ENCODE measurements at places on chromosomes 3 and 15.

- H3K4me1 ChIP-seq = no peaks in the 10 kb centered on the region
- no peak overlapping the region for H3K27ac ChIP-seq
- DNase-seq = no peak
- H3K36me3 ChIP-seq = no peaks in the 10 kb centered on the region
These were observed 71.9 kb downstream of the BOC start for GRCh38 chr3:113283306-113283705.

DNA sequence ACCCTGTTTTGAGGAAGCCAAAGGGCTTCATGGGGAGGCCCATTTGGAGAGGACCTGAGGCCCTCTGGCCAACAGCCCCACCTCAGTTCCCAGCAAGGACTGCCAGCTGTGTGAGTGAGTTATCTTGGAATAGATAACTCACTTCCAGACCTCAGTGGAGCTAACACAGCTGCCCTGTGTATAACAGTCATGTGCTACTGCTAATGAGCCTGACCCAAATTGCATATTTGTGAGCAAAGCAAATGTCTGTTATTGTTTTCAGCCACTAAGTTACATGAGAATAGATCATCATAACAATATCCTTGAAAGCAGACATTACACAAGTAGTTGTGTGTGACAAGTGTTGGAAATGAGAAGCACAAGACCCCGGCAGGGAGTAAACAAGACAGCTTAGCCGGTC is 355.8 kb downstream of the MCTP2 start:
- no peak for DNase-seq
- peaks cover 79% of the 10 kb centered on the region for H3K27me3 ChIP-seq
- H3K4me1 ChIP-seq = peaks cover 24% of the 10 kb centered on the region
- H3K4me3 ChIP-seq = no peak overlapping the region
- H3K36me3 ChIP-seq = no peaks in the 10 kb centered on the region

DNA sequence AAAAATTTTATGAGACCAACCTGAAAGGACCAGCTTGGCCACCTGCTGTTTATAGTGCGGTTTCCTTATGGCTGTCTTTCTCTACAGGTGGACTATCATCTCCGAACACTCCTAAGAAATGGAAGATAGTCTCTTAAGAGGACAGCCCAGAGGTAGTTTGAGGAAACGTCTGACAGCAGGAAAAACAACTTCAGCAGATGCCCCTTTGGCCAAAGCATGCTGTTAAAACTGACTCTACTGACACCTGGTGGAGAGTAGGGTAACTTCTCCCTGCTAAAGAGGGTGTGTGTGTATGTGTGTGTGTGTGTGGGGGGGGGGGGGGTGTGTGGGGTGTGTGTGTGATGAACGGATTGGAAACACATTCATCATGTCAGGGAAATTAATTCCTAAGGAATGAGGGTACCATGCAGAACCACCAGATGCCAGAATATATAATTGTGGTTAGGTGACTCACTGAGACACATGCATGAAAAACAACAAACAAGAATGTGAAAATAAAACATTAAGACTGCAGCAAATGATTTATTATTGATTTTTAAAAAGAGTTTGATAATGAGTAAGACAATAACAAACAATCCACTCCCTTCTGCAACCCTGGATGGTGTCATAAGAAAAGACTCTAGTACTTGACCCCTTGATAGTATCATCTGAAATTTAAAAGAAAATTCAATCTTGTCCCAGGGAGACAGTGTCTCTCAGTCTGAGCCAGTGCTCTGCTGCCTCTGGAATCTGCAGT is 256.5 kb downstream of the THRB start:
- H3K4me3 ChIP-seq = no peak overlapping the region
- H3K27ac ChIP-seq = no peak overlapping the region
- peak; percentile 35 for DNase-seq
- no peaks in the 10 kb centered on the region for H3K36me3 ChIP-seq
- peaks cover 11% of the 10 kb centered on the region for H3K27me3 ChIP-seq

DNA sequence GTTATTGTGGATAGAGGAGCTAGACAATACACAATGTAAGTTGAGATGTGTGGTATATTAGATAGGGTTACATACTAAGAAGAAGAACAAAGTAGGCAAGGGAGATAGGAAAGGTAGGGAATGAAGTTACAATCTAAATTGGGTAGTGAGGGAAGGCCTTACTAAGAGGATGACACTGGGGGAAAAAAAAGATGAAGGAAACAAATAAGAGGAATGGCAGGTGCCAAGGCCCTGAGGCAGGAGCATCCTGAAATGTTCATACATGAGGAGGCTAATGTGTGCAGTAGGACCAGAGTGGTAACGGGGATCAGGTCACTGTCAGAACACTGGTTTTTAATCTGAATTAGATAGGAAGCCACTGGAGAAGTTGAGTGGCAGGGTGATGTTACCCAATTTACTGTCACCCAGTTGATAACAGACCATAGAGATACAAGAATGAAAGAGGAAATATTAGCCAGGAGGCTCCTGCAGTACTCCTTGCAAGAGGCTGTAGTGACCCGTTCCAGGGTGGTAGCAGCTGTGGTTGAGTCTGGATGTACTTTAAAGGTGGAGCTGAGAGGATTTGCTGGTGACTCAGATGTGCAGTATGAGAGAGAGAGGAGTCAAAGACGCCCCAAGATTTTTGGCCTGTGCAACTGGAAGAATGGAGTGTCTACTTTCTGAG is 14.4 kb downstream of the RTP1 start:
- no peak overlapping the region for H3K4me3 ChIP-seq
- DNase-seq = no peak
- H3K27ac ChIP-seq = no peak overlapping the region
- H3K4me1 ChIP-seq = no peaks in the 10 kb centered on the region
- peaks cover 22% of the 10 kb centered on the region for H3K27me3 ChIP-seq
- peaks cover 1% of the 10 kb centered on the region for H3K36me3 ChIP-seq

DNA sequence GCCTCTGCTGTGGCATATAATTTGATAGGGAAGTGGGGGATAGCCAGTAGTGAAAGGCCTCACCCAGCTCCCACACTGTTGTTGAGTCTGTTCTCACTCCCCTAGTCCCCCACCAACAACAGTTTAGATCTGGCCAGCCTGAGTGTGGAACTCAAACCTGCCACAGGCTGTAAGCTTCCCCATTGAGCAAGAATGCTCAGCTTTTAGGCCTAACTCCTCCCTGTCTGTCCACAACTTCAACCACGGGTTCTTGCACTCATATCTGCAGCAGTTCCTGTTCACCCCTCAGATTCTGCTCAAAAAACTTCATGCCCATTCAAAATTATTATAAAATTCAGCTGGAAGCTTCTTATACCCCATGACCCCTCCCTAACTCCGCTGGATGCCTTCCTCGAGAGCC is 975.1 kb downstream of the NSUN3 start:
- no peaks in the 10 kb centered on the region for H3K27me3 ChIP-seq
- DNase-seq = no peak
- H3K4me3 ChIP-seq = no peak overlapping the region
- H3K36me3 ChIP-seq = no peaks in the 10 kb centered on the region
- no peaks in the 10 kb centered on the region for H3K4me1 ChIP-seq
- no peak overlapping the region for H3K27ac ChIP-seq

- H3K4me3 ChIP-seq = no peak overlapping the region
- H3K36me3 ChIP-seq = no peaks in the 10 kb centered on the region
- no peaks in the 10 kb centered on the region for H3K27me3 ChIP-seq
- no peaks in the 10 kb centered on the region for H3K4me1 ChIP-seq
- DNase-seq = no peak
These were observed 149.4 kb upstream of the ADAMTS9 start for GRCh38 chr3:64837126-64837738.

DNA sequence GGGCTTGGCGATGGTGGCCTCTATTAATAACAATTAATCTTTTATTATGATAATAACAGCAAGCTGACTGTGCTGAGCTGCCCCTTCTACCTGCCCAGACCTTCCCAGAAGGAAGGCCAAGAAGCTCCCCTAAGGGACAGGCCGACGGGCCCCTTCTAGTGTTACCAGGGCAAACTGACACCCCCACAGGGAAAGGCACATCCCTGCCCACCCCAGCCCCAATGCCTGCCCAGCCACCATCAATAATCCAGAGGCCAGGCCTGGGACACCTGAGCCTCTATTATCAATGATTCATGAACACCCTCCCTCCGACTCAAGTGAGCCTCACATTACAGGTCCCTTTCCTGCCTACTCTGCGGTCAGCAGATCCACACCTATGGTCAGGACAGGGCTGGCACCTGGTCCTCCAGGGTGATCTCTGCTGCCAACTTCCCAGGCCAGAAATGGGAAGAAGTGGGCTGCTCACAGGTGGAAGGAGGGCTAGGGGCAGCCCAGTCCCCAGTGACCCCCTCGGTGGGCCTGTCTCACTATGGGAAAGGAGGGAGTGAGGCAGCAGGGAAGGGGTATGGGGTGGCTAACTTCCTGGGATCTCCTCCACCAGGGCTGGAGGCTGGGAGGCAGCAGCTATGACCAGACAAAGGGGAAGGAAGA is 1.8 kb downstream of the TWF2 start:
- H3K36me3 ChIP-seq = peaks cover 41% of the 10 kb centered on the region
- peak; percentile 15 for DNase-seq
- H3K27ac ChIP-seq = no peak overlapping the region
- H3K4me1 ChIP-seq = peaks cover 81% of the 10 kb centered on the region

DNA sequence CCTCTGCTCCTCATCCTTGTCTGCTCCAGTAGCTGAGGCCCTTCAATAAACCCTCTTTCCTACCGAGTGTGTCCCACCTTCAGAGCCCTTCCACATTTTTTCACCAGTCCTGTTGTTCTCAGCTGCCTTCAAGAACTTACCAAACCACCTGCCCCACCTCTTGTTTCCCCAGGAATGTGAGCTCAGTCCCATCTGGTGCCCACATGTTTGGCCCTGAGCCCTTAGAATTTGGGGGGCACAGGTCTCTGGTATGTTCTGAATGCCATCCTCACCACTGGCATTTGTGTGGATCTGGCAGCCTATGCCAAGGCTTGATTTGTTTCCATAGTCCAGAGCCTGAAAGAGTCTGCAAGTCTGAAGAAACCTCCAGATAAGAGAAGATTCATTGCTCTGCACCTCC is 315.2 kb upstream of the PPP2R3A start:
- no peak overlapping the region for H3K27ac ChIP-seq
- no peak for DNase-seq
- H3K36me3 ChIP-seq = no peaks in the 10 kb centered on the region
- no peaks in the 10 kb centered on the region for H3K27me3 ChIP-seq
- no peak overlapping the region for H3K4me3 ChIP-seq
- H3K4me1 ChIP-seq = no peaks in the 10 kb centered on the region

DNA sequence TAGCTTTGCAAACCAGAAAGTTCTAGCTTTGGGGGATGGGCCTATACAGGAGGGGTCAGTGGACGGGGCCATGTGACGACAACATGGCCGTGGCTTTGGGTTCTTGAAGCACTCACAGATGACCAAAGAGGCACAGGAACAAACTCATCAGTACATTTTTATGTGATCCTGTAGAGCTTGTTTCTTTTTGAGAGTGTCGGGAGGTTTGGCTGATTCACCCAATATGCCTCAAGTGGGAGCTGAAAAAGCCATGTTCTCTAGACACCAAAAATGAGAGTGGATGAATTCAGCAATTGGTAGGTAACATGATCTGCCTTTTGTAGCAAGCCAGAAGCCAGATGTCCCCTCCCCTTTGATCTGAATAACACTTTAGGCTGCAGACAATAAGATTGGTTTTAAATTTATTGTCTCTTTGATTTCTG is 30.1 kb downstream of the GREM1 start:
- H3K27me3 ChIP-seq = no peaks in the 10 kb centered on the region
- no peaks in the 10 kb centered on the region for H3K36me3 ChIP-seq
- H3K4me1 ChIP-seq = no peaks in the 10 kb centered on the region
